D721Med (cell line): ENCODE measurements at places on chromosomes 1 and 21.

- DNase-seq, result no peak
Measured at GRCh38 chr1:205225901-205226765, 1.6 kb upstream of the TMCC2 start.

GRCh38 chr1:6743189-6744101 lies 41.8 kb upstream of the CAMTA1 start:
- DNase-seq, result no peak

- DNase-seq, result no peak
Measured at GRCh38 chr1:79711001-79711431, 704.5 kb upstream of the ADGRL4 start.

DNA sequence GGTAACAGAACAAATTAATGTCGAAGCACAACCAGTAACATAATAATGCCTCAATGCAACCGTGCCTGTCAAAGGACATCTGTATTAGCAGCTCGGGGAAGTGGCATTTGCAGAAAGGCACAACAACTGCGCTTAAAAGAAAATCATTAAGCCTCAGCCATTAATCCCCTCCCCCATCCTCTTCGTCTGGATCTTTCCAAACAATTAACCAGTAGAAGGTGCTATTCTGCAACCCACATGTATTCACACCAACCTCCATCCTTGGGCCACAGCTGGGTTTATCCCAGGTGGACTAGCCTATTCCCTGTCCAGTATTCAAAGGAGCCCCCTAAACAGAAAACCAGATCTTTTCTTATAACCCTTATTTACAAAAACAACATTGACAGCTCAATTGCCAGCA lies 2.6 kb downstream of the RERE start:
- no peak for DNase-seq

- no peak for DNase-seq
Measured at GRCh38 chr1:170262276-170262939, 116.6 kb downstream of the NTMT2 start.

DNA sequence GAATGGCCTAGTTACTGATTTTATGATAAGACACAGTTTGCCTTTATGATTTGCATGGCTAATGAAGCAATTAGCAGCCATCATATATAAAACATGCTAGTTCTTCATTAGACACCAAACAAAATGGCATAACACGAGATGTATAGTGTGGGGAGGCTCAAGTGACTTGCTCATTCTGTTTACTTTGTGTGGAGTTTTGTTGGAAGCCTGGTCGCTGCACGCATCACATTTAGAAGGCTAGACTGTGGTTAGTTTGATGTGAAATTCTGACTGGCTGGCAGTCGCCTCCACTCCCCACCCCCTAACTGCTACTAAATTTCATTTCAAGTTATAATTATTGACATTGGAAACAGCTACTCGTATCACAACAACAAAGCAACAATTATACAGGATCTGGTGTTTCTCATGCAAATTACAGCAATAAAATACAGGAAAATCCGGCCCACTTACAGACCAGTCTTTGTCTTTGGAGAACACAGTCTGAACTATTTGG lies 356.1 kb downstream of the LMO4 start:
- DNase-seq, result no peak

DNA sequence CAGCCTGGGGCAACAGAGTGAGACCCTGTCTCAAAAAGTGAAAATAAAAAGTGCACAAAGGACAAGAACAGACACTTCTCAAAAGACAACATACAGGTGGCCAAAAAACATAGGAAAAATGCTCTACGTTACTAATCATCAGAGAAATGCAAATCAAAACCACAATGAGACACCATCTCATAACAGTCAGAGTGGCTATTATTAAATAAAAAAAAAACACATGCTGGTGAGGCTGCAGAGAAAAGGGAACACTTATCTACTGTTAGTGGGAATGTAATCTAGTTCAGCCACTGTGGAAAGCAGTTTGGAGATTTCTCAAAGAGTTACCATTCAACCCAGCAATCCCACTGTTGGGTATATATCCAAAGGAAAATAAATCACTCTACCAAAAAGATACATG lies 173.2 kb downstream of the SMYD3 start:
- DNase-seq, result no peak

GRCh38 chr1:208089149-208089548 lies 155.0 kb downstream of the PLXNA2 start:
- DNase-seq, result no peak

- no peak for DNase-seq
Measured at GRCh38 chr1:113938192-113938591, 9.1 kb downstream of the HIPK1 start.

DNA sequence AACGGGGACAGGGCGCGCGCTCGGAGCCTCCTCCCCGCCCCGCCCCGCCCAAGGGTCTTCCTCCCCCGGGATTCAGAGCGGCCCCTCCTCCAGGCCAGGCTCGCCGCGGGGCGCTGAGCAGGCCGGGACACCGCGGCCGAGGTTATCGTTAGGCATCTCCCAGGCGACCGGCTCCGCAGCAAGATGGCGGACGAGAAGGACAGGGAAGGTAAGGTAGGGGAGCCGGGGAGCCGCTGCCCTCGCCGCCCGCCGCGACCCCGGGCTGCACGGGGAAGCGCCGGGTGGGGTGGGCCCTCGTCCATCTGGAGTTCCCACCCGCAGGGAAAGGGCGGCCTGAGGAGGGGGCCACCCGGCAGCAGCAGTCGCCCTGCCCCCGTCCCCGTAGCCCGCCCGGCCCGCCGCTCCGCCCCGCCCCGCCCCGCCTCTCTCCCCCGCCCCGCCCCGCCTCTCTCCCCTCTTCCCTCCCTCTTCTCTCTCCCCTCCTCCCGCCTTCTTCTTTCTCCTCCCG lies 105.9 kb upstream of the HNRNPU start:
- no peak for DNase-seq

DNA sequence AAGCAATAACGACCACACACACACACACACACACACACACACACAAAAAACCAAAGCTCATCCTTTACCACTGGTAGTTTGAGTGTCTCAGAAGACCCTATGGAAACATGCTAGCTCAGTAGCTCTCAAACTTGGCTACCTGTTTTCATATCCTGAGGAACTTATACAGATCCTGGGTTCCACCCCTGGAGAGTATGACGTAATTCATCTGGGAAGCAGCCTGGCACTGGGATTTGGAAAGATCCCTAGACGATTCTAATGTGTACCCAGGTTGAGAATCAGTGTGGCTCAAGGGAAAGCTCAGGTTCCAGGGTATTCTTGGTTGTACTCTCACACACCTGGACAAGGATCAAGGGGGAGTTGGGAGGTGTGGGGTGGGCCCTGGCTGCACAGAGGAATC lies 85.9 kb downstream of the SELENOF start:
- DNase-seq, result no peak

DNA sequence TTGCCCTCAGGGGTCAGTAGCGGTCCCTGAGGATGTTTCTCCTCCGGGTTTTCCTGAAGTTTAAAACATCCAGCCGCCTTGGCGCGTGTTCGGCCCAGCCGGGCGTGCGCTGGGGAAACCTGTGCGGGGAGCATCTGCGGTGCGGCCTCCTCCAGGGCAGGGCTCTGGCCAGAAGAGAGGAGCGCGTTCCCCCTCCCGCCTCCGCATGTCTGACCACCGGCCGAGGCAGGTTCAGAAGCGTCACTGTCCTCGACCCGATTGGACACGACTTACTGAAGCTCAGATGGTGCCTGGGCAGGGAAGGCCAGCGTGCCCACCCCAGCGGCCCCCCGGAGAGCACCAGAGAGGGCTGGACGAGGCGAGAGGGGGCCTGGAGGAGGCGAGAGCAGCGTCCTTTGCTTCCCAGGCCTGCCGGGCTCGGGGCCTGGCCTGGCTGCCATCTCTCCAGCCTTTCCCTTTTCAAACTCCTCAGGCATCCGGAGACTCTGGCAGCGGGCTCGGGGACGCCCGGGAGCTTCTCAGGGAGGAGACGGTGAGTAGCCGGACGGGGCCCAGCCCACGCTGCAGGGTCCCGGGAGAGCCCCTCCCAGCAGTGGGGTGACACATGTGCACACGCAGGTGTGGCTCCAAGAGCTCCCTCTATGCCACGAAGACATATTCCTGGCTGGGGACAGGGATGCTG lies 67.1 kb downstream of the SLC19A1 start:
- no peak for DNase-seq

GRCh38 chr1:17591814-17592430 lies 52.4 kb downstream of the ARHGEF10L start:
- no peak for DNase-seq

DNA sequence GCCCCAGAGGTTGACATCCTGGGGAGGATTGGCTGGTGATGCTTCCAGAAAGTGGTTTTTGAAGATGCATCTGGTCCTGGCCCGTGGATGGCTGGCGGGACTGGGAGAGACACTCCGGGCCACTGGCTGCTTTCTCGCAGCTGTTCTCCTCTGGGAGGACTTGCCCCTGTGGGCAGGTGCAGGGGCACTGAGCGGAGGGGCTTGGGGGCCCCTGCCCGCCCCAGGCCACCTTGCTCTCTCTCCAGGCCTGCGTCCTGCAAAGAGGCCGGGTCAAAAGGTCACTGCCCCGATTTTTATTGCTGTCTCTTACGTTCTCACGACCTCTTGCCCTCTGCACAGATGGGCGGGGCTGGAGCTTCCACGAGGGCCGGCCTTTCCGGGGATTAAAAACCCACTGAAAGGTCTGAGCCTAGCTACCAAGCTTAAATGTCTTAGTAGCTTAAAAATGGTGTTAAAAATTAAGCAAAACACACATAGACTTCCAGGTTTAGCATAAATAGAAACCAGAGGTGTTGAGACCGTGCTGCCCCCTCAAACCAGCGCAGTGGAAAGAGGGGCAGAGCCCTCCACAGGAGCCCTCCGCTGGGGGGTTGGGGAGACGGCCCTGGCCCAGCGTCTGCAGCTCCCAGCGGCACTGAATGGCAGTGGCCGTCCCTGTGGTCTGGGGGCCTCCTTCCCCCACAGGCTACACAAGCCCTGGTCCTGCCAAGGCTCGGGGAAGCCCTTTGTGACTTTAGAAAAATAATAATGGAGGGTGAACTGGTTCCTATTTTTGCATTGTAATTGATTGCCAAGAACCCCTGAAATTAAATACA lies 43.9 kb downstream of the SKI start:
- DNase-seq, result no peak

GRCh38 chr1:54640863-54641836 lies at the start of gene MROH7:
MROH7 (plus strand) TSS chr1:54641786; CDS start chr1:54652927, 11,141 bp downstream.
- DNase-seq, result no peak

DNA sequence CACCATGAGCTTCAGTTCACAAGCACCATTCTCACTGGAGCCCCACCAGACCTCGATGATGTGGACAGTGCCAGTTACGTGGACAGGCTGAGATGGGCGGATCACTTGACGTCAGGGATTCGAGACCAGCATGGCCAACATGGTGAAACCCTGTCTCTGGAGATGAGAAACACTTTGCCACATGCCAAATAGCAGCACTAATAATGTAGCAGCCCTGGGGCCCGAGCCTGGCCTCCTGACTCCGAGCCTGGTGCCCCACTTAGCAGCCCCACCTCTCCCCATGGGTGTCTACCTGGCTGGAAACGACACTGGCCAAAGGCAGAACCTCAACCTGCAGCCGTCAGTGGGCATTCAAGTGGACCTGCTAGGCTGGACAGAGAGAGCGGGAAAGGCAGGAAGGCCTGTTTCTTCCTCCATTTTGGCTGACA lies 129.1 kb downstream of the TOMM20 start:
- DNase-seq, result no peak

GRCh38 chr1:152656459-152656858 lies 6.7 kb upstream of the LCE2D start:
- DNase-seq, result no peak

- DNase-seq, result no peak
Measured at GRCh38 chr1:209199822-209200221, 383.7 kb upstream of the CAMK1G start.

DNA sequence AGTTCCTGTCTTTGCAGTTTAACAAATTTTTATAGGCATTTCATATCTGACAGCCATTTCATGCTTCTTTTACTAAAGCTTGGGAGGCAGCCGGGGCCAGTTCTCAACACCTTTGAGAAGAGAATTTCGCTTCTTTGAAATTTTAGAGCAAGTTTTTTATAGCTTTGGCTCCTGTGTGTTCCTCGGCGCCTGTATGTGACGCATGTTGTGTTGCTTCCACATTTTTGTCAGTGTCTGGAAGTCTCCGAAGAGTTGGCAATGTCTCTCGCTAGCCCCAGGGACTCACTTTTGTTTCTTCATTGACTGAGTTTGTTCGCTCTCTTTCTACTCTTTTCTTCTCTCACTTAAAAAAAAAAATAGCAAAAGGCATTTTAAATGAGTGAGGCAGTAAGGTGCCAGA lies 386.9 kb upstream of the PLXNA2 start:
- DNase-seq, result no peak

DNA sequence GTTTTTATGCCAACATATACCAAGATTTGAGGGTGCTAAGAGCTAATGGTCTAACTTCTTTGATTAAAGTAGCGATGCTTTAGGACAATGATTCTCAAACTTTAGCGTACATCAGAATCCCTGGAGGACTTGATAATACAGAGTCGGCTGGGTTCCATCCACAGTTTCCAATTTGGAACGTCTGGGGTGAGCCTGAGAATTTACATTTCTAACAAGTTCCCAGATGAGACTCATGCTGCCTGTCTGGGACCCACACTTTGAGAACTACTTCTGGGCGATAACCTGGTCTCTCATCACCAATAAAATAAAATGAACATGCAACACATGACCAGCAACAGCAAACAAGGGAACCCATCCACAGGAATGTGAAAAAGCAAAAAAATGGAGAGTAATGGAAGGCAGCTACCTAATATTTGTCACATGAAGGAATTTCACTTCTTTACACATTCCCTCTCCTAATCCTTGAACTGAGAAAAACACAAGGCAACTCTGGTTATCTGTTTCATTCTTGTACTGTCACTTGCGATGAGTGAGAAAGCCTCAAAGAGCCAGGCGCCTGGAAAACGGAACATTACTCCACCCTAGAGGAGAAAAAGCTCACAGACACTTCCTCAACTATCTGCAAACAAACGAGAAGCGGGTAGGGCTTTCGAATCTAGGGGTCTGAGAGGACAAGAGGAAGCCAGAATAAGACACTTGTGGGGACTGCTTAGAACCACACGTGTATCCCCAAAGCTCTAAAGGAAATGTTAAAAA lies 14.0 kb downstream of the HSF2BP start:
- DNase-seq, result no peak

GRCh38 chr1:170388489-170388888 lies 143.5 kb upstream of the GORAB start:
- no peak for DNase-seq

DNA sequence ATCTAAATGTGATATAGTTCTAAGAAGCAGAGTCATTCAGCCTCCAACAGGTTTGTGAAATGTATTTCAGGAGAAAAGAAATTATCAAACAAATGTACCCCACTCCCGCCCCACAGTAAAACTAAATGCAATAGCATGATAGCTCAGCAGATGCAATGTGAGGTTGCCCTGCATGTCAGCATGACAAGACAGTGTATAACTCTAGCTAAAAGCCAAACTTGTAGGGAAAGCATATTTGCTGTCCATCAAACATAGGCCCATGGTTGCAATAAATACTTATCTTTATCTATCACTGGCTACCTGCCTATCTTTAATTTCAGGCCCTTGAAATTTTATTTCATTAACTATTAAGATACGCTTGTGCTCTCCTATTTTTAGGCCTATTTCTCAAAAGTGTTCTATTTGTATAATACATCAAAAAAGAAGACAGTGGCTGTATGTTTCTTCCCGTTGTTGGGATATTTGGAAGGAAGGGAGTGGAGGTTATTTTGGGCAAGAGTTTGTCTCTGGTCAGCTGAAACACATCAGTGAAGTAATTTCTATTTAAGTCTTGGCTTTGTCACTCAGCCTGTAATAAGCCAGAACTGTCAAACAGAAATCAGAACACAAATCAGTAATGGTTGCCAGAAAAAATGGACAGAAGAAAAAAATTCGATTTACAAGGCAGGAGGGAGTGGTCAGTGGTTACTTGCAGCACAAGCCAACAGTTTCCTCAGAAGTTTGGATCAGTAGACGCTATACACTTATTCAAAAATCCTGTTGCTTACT lies 307.4 kb upstream of the ADGRL2 start:
- DNase-seq, result no peak
